ENCODE measurements at places on chromosomes 1 and 21.

GRCh38 chr1:53066891-53067738 lies 5.1 kb downstream of the PODN start:
- no peak for DNase-seq

- DNase-seq, result no peak
These were observed 20.7 kb upstream of the KCNA2 start for GRCh38 chr1:110626889-110627288.

- no peak for DNase-seq
These were observed 330.8 kb upstream of the PROX1 start for GRCh38 chr1:213657013-213657412.

GRCh38 chr1:45730075-45730779 lies 20.2 kb downstream of the IPP start:
- DNase-seq, result no peak

DNA sequence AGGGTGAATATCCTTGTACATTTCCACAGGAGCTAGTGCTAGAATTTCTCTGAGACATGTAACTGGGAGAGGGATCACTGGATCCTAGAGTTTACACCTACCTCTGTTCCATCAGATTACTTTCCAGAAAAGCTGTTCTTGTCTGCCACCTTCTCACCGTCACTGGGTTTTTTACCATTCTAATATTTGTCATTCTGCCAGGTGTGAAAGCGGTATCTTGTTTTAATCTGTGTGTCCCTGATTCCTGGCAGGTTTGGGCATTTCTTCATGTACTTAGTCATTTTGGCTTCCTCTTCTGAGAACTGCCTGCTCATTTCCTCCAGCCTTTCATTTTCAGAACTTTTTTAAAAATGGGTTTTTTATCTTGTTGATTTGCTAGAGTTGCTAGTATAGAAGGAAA lies 5.1 kb downstream of the PMF1 start:
- no peak for DNase-seq
